Stimulated activated CD4-positive, alpha-beta T cell treated with anti-CD3 and anti-CD28 coated beads, Interleukin-1b, Interleukin-23, amount 100 ng/mL, for 1 hour (primary cell): ENCODE measurements at places on chromosomes 11 and 22.

DNA sequence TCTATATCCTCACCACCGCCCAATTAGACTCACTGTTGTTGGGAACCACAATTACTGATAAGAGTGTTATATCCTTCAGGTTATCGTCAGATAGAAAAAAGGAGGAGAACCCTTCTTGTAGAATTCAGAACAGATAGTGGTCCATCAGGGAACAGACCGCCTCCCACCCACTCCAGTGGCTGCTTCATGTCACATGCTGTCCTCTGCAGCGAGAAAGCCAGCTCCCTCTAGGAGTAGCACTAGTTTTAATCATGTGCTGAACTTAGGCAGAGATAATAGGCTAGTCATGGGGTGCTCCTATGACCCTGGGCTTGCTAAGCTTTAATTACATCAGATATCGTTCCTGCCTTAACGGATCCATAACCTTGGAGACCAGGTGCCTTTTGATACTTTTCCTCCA lies 51.5 kb upstream of the RAB1B start:
- DNase-seq, result no peak

GRCh38 chr11:133530501-133530835 lies 1.8 kb downstream of the OPCML start:
- no peak for DNase-seq

DNA sequence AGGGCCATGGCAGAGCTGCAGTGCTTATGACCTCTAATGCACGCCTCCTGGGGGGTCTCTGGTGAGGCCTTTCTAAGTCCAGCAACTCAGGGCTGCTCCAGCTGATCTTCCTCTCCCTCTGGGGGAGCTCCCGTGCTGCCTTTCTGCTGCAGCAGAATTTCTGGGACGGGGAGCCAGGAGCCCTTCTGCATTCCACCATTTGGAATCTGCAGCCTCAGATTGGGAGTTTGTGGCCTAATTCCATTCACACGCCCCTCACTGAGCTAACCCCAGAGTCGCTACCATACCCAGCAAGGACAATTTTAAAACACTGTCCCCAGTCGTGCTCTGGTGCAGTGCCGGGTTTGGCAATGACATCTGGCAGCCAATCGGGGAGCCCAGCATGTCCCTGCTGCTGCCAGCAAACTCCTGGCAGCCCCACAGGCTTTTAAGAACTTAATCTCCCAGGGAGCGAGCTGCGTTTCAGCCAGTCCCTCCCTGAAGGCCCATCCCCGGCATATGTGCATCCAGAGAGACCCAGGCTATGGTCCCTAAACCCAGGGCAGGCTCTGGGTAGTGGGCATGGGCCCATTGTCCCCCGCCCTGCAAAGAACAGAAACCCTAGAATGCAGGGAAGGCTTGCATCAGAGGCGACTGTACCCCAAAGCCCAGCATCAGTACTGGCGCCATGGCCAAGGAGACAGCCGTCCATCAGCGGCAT lies 4.7 kb downstream of the SHANK2 start:
- DNase-seq, result no peak

DNA sequence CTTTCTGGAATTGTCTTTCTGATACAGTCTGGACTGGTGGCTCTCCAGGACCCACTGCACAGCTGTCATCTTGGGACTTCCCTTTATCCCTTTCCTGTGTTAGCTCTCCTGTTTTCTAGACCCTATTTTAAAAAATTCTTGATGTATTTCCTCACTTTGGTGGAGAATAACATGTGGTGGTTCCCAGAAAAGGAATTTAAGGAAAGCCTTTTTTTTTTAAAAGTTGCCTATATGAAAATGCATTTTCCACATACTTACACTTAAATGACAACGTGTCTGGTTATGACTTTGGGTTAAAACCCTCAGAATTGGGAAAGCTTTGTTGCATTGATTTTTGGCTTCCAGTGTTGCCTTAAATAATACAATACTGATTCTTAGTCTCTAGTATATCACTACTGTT lies 400.7 kb downstream of the TMEM135 start:
- DNase-seq, result no peak
